Inflammatory macrophage treated with lipopolysaccharide for 4 hours (primary cell): ENCODE measurements at places on chromosomes 6 and 20.
A peak's percentile ranks its signal among the peaks of the same experiment; 100 is the strongest.

DNA sequence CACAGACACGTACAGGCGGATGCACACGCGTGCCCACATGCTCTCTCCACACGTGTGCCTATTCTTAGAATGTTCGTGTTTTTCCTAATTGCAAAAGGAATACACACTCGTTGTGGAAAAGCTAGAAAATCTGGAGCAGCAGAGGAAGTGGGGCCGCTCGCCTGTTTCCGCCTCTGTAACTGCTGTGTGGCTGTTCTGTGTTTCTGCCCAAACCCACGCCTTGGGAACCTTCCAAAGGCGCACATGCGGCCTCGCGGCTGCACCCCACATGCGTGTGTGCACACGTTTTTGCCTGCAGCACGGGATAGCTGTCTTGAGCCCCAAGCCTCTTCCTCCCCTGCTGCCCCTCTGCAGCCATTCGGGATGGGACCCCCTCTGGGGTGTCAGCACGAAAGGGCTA lies 12.2 kb downstream of the SLC17A9 start:
- DNase-seq = peak; percentile 18

GRCh38 chr6:34792605-34793500 lies 970 bp downstream of the BLTP3A start:
- DNase-seq = peak; percentile 96

GRCh38 chr20:25587536-25587935 lies 2.2 kb upstream of the NINL start:
- no peak for DNase-seq

- no peak for DNase-seq
Observed at GRCh38 chr6:146657432-146657831, 58.7 kb downstream of the ADGB start.

DNA sequence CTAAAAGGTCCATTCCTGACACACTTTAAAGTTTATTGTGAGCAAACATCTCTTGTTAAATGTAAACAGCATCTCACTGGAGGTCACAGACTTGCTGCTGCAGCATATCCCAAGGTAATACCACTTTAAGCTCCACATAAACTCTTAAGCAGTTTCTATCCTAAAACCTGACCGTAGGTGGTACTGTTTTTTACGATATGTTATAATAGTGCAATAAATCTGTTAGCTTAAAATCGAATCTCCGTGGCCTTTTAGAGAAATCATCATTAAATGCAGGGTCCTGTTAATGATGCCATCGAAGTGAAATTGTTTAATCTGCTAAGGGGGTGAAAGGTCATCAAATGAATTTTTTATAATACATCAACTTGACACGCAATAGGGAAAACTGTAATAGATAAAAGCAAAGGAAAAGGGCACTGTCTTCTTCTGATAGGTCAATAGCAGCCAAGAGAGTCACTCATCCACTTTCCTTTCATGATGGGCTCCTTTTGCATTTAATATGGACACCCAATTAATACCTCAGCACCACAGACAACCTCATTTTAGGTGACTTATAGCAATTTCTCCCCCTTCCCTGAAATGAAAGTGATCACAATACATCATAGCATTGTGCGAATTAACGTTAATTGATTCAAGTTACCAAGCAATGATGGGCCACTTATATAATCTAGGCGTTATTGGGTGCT lies 436.1 kb downstream of the PKHD1 start:
- no peak for DNase-seq

DNA sequence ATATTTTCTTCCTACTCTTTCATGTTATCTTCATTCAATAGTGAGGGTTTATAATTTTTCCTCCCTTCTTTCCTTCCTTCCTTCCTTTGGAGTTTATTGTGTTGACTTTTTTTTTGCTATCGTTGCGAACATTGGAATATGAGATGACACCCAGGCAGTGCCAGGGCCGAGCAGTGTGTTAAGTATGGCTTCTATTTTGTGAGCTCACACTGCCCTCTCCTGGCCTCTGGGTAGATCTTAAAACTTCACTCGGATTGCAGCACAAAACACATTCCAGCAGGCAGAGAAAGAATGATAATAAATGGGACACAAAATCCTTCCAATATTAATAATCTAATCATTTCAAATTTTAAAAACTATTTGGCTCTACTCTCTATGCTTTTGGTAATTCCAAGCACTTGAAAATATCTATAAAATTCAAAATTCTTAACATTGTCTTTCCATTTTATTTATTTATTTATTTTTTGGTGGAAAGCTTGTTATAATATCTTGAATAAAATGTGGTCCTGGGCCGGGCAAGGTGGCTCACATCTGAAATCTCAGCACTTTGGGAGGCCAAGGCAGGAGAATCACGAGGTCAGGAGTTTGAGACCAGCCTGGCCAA lies 147.4 kb upstream of the OLIG3 start:
- peak; percentile 72 for DNase-seq

DNA sequence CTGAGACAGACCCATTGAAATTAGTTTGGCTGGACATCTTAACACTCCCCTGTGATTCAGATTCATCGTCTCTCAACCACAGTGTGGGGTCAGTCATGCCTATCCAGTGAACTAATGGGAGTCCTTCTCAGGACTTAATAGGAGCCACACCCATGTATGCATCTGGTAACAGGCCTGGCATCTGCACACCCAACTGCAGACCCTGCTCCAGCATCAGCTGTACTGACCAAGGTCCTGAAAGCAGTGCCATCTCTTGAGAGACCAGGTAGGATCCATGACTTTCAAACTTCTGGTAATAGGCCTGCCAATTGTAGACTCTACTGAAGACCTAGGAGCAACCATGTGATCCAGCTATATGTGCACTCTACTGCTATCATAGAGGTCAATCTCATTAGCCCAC lies 363.6 kb upstream of the POU3F2 start:
- DNase-seq = no peak

- peak; percentile 97 for DNase-seq
Observed at GRCh38 chr20:50731055-50731929, at the start of gene PARD6B. Gene PARD6B (plus strand): TSS chr20:50731580. CDS start chr20:50731787, 207 bp downstream.

DNA sequence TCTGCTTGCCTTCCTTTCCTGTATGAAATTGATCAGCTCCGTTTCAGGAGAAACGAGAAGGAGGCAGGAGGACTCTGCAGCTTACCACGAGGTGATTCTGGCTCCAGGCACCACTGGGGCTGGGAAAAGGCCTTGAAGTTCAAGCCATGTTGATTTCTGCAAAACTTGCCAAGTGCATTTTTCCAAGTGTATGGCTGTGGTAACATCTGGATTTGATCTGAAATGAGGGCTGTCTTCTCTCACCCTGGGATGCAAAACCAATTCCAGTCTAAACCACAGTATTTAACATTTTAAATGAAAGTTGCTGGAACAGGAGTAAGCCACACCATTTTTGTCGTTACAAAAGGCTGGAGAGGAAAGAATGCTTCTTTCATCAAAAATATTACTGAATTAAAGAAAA lies 36.1 kb upstream of the FAM210B start:
- DNase-seq = no peak

- DNase-seq = peak; percentile 46
Observed at GRCh38 chr6:16625291-16626265, 135.7 kb downstream of the ATXN1 start.

GRCh38 chr20:64082820-64083377 lies 1.3 kb downstream of the LKAAEAR1 start:
- DNase-seq = no peak

DNA sequence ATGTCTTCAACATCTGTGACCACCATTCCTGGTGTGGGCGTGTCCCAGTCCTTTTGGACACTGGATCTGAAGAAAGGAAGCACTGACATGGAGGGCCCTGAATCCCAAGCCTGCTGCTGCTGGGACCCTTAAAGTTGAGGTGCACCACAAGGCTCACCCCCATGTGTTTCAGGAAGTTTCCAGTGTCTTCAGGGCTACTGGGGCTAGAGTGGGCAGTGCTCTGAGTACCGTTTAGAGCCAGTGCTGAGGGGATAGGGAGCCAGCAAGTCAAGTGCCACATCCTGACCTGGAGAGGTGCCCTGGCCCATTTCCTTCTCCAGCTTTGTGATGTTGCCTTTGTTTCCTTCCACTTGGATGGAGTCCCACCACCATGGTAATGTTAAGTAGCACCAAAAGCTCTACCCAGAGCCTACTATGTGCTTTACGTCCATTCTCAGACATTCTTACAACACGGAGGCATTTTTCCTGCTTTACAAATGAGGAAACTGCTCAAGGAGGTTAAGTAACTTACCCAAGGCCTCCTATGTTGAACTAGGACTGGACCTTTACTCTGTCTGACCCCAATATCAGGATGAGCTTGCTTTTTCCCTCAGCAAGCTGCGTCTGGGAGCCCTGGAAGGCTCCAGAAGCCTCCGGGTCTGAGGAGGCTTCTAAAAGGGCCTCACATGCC lies 552 bp upstream of the DEF6 start:
- peak; percentile 45 for DNase-seq

- peak; percentile 76 for DNase-seq
Observed at GRCh38 chr6:118808793-118809638, 84.9 kb upstream of the ASF1A start.

- no peak for DNase-seq
Observed at GRCh38 chr6:88804701-88805100, 158.7 kb downstream of the RNGTT start.
